ENCODE measurements at places on chromosomes 16 and 17. TPM values are rescaled to one million over a fixed set of nuclear protein-coding genes. Genes with fewer than 3 reads are reported as not detected.

DNA sequence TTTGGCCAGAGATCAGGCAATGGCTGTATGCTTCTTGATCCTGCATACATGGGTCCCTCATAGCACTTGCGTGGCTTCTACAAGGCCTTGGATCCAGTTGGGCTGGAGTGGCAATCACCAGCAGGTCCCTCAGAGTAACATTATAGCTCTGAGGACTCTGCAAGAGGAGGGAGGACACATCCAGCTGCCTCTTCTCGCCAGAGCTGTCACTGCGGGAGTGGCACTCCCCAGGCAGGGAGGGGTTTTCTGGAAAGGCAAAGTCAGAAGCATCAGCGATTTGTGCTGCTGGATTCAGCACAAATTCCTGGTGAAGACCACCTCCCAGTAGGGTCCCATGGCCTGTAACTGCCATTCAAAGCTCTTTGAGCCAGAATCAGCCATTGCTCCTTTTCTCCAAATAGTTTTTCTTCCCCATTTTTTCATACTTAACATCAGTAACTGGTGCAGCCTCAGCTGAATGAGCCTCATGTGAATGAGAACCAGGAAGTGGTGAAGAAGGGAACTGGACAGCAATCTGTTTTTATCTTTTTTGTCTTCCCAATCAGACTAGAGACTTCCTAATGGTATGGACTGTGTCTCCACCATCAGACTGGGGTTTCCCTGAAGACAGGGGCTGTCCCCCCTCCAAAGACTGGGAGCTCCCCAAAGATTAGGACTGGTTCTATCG is 40.6 kb upstream of the HOXB13 start:
- DNase-seq, result no peak

Gene PPY
- 1.1 TPM for polyA plus RNA-seq

DNA sequence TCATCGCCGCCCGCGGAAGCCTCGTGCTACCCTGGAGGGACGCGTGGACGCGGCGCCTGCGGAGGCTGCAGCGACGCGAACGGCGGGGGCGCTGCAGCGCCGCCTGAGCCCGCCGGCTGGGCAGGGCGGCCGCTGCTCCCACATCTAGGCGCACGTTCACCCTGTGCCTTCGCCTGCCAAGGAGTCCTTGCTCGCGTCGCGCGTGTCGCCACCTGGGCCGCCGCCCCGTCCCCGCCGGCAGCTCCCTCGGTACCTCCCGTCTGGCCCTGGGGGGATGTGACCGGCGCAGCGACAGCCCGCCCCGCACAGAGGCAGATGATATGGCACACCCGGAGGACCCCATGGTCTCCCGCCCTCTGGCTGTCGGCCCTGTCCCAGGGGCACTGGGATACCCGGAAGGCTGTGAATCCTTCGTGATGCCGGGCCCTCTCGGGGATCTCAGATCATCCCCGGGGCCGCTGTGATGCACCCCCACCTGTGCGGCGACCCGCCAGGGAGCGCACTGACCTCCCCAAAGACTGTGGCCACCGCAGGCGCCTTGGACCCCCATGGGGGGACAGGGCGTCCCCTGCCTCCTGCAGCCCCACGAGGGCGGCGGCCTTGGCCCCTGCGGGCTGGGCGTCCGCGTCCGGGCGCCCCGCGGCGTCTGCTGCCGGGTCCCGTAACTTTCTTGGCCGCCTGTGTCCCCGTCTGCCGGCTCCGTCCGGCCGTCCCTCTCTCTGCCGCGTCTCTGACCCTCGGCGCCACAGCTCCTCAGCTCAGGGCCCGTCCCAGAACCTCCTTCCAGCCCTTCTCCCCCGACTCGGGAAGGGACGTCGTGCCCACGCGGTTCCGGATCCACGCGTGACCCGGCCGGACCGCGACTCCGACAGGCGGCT is 689 bp upstream of the TBC1D24 start:
- no peak for DNase-seq

- no peak for DNase-seq
Observed at GRCh38 chr17:82600731-82601446, 47.4 kb downstream of the WDR45B start.

Gene ZACN
- polyA plus RNA-seq, result 17.8 TPM

- DNase-seq, result no peak
Observed at GRCh38 chr16:53597776-53598175, 94.8 kb upstream of the AKTIP start.

- DNase-seq, result no peak
Observed at GRCh38 chr16:78929841-78930240, 670.7 kb downstream of the MAF start.

DNA sequence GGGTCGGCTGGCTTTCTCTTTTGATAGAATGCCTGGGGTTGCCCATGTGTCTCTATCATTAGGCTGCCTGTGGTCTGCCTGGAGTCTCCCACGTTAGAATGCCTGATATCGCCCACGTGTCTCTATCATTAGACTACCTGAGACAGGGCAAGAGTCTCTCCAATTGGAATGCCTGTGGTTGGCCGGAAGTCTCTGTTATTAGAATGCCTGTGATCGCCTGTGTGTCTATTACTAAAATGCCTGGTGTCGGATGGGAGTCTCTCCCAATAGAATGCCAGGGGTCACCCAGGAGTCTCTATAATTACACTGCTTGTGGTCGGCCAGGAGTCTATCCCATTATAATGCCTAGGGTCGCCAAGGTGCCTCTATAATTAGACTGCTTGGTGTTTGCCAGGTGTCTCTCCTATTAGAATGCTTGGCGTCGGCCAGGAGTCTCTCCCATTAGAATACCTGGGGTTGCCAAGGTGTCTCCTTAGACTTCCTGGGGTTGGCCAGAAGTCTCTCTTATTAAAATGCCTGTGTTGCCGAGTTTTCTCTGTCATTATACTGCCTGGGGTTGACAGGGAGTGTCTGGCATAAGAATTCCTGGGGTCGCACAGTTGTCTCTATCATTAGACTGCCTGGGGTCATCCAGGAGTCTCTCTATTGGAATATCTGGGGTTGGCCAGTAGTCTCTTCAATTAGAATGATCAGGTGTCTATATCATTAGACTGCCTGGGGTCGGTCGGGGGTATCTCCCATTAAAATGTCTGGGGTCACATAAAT is 2272.8 kb downstream of the TP53TG3F start:
- DNase-seq, result no peak

Gene TPSG1
- polyA plus RNA-seq, result 0.92 TPM

Gene KRT28
- not detected for polyA plus RNA-seq

DNA sequence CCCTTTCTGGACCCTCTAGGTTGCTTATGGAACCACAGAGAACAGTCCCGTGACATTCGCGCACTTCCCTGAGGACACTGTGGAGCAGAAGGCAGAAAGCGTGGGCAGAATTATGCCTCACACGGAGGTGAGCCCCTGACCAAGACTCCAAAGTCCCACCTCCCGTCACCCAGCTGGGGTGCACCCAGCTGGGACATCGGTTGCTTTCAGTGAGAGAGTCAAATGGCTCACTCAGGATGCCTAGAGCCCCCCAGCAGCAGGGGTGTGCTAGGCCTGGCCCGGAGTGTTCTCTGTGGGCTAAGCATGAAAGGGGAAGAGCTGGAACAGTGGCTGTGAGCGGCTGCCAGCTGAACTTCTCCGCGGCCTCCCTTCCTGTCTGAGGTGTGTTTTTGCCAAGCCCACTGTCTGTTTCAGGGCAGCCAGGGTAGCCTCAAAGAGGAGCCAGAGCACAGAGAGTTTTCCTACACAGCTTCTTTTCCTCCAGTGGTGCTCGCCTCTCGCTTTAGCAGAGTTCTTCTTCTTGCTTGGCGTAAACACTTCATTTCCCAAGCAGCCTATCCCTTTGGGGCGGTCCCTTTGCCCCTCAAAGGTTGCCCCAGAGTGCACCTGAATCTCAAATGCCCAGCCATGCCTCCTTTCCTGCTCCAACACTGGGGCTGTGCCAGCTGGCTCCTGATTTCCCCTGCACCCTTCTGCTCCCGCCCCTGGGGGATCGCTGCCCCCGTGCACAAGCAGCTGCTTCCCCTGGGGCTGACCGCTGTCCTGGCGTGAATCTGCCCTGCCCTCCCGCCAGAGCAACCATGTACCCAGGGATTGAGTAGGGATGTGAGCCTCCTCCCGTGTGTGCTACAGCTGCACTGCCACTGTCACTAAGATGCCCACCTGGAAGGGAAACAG is 2.6 kb upstream of the CHAD start:
- DNase-seq, result no peak

- DNase-seq, result peak; percentile 51
Observed at GRCh38 chr16:10181196-10182162, 749 bp downstream of the GRIN2A start.

Gene RASD1
- polyA plus RNA-seq, result 3.0 TPM

Gene TP53TG3
- polyA plus RNA-seq, result not detected

DNA sequence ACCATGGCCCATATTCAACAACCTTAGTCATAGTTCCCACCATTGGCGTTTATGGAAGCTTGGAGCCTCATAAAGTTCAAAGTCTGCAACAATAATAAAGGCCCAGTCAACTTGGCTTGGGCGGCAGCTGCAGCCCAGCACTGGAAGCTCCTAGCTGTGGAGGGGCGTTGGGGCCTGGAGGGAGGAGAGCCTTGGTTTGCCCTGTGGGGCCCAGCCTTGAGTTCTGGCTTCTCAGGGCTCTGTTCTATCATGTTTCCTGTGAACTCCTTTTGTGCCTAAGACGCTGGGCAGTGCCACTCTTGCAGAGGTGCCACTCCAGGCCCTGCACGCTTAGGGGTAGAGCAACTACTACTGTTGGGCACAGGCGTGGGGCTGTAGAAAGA is 927 bp upstream of the ENGASE start:
- DNase-seq, result no peak

Gene KRTAP4-9
- not detected for polyA plus RNA-seq

DNA sequence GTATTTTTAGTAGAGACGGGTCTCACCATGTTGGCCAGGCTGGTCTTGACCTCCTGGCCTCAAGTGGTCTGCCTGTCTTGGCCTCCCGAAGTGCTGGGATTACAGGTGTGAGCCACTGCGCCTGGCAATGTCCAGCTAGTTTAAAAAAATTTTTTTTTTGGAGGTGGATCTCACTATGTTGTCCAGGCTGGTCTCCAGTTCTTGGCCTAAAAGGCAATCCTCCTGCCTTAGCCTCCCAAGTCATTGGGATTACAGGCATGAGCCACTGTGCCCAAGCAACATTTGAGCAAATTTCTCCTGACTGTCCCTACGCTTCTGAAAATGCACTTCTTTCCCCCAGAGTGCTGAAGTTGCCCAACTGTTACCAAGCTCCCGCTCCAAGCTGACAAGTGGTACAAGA is 8.0 kb downstream of the MAP3K14 start:
- no peak for DNase-seq

GRCh38 chr16:49740256-49740655 is 115.7 kb downstream of the ZNF423 start:
- peak; percentile 74 for DNase-seq

Gene MYH8
- polyA plus RNA-seq, result not detected

GRCh38 chr17:4900231-4901107 is 1.1 kb downstream of the C17orf107 start:
- DNase-seq, result peak; percentile 67

Gene C17orf113
- polyA plus RNA-seq, result 4.5 TPM

GRCh38 chr16:6103561-6103960 is 1006.0 kb upstream of the EEF2KMT start:
- no peak for DNase-seq

Gene VPS35
- 161 TPM for polyA plus RNA-seq

DNA sequence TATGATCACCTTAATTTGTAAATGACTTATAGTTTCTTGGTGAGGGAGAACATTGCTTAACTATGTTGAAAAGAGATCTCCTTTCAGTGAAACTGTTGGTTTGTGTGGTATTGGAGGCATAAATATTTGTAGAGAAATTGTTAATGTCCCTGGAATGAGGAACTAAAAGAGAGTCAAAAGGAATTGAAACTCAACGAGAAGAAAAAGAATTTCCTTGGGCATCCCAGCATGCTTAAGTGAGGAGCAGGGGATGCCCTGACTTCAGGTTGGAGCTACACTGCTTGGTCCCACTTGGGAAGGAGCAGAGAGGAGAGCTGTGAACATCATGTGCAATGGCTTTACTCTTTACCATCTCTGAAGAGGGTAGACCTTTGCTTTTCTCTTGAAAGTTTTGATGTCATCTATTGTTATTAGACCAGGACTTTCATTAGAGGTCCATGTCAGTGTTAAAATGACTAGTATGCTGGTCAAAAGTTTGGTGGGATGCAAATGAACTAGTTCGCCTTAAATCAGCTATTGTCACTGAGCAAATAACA is 21.7 kb downstream of the KRT23 start:
- DNase-seq, result no peak

DNA sequence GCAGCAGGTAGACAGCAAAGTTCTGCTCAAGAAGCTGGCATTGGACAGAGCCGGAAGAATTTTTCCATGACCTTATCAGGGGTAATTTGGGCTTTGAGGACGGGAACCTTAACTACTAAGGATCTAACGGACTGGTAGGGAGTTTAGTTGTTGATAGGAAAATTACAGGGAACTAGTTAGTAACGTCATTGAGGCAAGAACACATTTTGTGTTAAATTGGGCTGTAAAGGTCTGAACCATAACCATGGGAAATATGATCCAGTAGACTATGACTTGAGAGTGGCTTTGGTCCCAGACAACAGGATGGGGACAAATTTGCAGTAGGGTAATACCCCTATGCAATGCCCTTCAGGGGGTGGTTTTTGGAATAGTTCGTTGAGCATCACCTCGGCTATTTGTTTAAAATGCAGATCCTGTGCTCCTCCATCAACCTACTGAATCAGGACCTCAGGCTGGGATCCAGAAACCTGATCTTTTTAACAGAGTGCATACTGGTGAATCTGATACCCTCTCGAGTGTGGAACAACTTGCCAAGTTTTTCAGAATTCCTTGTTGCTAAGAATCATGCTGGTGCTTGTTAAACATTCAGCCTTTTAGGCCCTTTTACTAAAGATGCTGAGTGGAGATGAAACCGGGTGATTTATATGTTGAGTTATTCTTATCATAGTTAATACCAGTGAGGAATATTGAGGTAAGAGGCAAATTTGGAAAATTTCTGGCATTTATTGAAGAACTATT is 255.1 kb downstream of the MAP2K6 start:
- no peak for DNase-seq

Gene RGS9
- polyA plus RNA-seq, result 14.7 TPM

DNA sequence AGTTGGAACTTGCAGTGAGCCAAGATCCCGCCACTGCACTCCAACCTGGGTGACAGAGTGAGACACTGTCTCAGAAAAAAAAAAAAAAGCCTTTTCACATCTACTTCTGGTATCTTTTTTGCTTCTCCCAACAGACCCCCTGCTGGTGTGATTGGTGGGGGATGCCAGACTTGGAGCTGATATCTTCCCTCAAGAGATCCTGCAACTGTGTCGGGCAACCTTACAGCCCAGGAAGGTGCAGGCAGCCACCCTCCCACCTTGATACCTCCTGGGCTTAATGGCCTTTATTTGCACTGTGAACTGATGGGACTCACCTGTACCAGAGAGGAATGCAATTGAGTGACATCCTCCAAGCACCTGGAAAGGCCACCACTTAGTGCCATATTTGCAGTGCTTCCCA is 142.3 kb downstream of the RGS9 start:
- DNase-seq, result no peak
